ENCODE measurements at places on chromosomes 5 and 9.

GRCh38 chr9:27645161-27645840, 72.0 kb upstream of the C9orf72 start:
- DNase-seq, result no peak

DNA sequence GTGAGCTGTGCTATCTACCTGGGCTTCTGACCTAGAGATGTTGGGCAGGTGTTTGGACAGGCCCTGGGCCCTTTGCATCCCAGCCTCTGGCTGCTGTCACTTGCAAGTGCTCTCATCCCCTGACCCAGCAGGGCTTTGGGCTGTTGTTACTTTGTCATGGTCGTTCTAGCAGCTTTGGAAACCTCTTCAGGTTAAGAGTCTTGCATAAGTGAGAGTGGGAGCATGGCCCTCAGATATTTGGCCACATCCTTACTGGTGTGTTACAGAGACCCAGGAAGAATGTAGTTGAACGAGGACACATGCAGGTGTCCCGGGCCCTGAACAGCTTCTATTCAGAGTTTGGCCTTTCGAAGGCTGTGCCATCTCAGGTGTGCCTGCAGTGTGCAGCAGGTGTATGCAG, 4.5 kb downstream of the TENT4A start:
- DNase-seq, result no peak

DNA sequence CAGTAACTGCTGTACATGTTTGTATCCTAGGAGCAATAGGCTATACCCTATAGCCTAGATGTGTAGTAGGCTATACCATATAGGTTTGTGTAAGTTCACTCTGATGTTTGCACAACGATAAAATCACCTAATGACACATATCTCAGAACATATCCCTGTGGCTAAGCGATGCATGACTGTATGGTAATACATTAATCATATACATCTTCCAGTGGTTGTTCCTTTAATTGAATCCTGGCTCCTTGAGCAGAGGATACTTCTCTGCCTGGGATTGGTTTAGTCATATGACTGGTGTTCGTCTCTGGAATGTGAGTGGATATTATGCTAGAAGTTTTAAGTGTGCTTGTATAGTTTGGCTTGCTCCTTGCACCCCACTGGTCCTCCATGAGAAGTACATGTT, 425.8 kb downstream of the MAN2A1 start:
- no peak for DNase-seq

DNA sequence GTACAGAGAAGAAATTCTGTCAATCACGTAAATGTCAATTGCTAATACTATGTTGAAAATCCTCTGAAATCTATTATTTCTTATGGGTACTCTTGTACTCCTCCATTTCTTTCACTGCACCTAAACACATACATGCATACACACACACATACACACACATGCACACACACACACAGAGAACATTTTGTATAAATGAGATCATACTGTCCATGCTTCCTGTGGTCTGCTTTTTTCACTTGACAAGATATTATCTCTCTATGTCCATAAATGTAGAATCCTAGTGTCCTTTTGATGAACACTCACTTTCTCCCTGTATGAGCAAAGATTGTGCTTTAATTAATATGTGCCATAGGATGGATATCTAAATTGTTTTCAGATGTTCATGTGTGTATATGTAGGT, 32.7 kb upstream of the TLR4 start:
- no peak for DNase-seq

DNA sequence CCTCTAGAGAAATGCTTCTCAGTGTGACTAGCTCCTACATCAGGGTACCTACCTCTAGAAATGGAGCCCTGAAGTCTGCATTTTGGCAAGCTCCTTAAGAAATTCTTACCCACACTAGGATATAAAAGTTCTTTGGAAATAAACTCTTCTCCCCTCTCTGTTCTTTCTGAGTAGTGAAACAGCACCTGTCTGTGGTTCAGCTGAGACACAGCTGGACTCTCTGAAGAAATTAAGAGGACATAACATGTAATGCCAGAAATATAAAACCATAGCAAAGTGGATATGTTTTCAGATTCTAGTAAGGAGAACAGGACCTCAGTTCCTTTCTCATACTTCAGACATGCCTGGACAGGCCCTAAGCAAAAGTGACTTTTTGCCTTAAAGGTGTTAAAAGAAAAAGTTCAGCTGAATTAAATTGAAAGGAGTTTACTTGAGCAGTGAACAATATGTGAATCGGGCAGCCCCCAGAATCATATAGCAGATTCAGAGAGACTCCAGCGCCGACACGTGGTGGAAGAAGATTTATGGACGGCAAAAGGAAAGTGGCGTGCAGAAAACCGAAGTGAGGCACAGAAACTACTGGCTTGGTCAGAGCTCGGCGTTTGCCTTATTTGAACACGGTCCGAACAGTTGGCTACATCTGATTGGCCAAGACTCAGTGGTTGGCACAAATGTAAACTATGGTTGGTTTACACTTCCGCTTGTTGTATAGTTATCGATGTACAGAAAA, 64.5 kb downstream of the PRKACG start:
- DNase-seq, result peak; percentile 49

DNA sequence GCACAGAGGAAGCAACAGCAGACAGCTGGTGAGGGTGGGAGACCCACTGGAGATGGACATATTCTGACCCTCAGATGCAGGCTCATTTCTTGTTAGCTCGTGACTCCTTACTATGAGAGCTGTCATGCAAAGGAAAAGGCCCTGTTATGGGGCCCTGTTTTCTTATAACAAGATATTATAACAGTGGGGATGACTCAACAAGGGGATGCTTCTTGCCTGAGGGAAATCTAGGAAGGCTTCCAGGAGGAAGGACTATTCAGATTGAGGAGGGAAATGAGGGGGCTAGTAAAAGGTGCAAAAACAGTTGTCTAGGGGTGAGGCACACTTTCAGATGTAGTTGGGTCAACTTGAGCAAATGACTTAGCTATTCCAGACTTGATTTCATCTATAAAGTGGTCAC, 83.0 kb downstream of the DAB2IP start:
- DNase-seq, result no peak

DNA sequence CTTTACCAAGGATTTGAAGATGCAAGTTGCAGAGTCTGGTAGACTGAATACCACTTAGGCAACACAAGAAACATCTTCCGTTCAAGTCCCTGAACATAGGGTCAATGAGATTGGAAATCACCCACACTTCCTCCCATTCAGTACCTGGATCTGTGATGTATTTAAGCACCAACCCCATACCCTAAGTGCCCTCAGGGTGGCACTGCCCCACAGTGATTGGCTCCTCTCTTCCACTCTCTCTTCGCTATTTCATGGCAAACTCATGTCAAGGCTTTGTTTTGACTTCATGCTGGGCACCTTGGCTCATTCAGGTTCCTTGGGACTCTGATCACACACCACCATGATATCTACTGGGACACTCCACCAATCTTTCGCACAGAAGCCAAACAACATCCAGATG, 53.7 kb downstream of the GGTA1 start:
- DNase-seq, result no peak

- peak; percentile 27 for DNase-seq
Measured at GRCh38 chr9:131278702-131279111, 2.4 kb upstream of the FAM78A start.

DNA sequence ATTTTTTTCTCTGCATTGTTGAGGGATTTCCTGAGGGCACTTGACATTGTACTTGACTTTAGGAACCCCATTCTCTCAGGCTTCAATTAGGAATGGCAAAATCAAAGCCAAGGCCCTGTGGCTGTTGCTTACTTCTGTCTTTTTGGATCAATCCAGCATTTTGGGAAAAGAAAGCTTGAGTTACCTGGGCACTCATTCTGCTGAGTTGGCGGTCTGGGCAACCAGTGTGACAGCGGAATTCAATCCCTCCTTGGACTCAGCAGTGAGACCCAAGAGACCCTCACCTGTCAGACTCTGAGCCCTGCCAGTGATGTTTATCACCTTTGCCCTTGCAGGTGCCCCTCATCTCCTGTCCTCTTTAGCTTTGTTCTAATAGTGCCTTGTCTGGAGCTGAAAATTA, 225.3 kb downstream of the PAPPA start:
- no peak for DNase-seq

- DNase-seq, result no peak
Measured at GRCh38 chr9:127534250-127534906, 77.7 kb upstream of the STXBP1 start.

- no peak for DNase-seq
Measured at GRCh38 chr5:111517853-111518501, 5.6 kb upstream of the STARD4 start.

GRCh38 chr9:120865809-120866208, 11.2 kb downstream of the PHF19 start:
- DNase-seq, result no peak

DNA sequence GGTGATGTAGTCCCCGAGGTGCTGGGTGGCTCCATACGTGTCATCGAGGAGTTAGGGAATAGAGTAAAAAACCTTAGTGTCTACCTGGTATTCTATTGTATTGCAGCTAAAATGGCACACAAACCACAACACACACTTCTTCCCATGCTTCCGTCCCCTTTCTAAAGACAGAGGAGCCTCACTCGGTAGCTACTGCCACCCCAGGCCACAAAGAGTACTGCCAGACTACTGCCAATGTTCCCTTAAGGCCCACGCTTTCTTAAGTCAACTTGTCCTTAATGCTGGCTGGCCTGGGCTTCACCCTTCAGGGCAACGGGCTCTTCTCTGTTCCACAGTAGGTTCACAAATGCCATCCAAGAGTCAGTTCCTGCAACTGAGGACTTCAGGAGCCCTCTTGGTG, 673.0 kb downstream of the ELAVL2 start:
- no peak for DNase-seq

DNA sequence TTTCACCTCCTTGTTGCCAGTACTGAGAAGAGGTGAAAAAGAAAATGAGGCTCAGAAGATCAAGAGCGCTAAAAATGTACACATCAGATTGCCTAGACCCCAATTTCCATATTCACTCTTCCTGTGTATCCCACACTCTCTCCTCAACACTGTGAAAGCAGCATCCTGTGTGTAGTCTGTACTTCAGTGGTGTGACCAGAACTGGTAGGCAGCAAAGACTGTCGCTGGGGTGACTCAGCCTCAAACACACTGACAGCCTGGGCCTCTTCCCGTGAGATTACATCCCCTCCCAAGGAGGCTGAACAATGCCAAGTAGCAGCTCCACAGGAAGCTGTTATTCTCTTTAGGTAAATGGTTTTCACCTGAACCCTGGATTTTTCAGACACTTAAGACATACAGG, 135.5 kb downstream of the CCDC192 start:
- no peak for DNase-seq

- no peak for DNase-seq
Measured at GRCh38 chr5:157530226-157530972, 45.2 kb downstream of the ADAM19 start.

DNA sequence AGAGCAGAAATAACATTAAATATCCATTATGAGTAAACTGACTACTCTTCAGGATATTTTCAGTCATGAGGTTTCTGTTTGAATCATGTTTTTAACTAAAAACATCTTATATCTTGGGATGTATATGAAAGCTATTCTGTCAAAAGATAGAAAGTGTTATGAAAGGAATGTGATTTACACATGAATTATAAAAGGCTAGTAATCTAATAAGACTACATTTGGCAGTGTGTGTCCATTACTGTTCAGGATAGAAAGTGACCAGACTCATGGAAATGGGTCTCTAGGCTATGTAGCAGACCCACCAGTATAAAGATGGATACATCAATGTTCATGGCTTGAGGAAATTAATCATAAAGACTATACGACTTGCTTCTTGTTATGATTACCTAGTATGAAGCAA, 1328.2 kb upstream of the NUDT12 start:
- no peak for DNase-seq

GRCh38 chr9:131233995-131234394, 42.3 kb downstream of the FAM78A start:
- no peak for DNase-seq

DNA sequence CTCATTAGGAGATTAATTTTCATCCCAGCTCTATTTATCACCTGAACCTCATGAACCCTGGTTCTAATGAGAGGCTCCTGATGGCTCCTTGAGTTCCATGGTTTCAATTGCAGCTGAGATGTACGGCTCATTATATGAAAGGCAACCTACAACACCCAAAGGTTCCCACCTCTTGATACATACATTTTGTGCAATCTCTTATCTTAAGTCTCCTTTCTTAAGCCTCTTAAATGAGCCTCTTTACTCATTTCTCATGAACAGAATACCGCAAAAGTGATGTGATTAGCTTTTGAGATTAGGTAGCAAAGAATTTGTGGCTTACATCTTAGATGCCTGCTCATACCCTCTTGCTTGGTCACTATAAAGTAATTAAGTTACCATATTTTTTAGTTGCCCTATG, 1964.0 kb upstream of the CDH6 start:
- DNase-seq, result no peak

GRCh38 chr9:125881042-125881441, 133.9 kb downstream of the PBX3 start:
- no peak for DNase-seq

- peak; percentile 81 for DNase-seq
Measured at GRCh38 chr5:170638454-170639220, 134.8 kb downstream of the KCNIP1 start.

GRCh38 chr9:82091610-82092009, 103.0 kb downstream of the SPATA31D1 start:
- DNase-seq, result no peak

- no peak for DNase-seq
Measured at GRCh38 chr5:146645342-146645741, 129.4 kb upstream of the GPR151 start.
